ENCODE measurements at places on chromosomes 2 and 18.

- DNase-seq = no peak
Observed at GRCh38 chr2:181991171-181991885, 5.7 kb downstream of the PPP1R1C start.

- DNase-seq = no peak
Observed at GRCh38 chr2:29047083-29047845, 27.1 kb downstream of the PCARE start.

GRCh38 chr18:31579375-31579774 lies 12.3 kb upstream of the TTR start:
- no peak for DNase-seq

- DNase-seq = no peak
Observed at GRCh38 chr2:29246383-29247300, 131.4 kb downstream of the CLIP4 start.

- no peak for DNase-seq
Observed at GRCh38 chr2:179344280-179344964, 79.8 kb upstream of the SESTD1 start.

GRCh38 chr2:198100346-198100745 lies 296.0 kb downstream of the PLCL1 start:
- no peak for DNase-seq

GRCh38 chr2:204720874-204721273 lies 175.6 kb downstream of the PARD3B start:
- DNase-seq = no peak

DNA sequence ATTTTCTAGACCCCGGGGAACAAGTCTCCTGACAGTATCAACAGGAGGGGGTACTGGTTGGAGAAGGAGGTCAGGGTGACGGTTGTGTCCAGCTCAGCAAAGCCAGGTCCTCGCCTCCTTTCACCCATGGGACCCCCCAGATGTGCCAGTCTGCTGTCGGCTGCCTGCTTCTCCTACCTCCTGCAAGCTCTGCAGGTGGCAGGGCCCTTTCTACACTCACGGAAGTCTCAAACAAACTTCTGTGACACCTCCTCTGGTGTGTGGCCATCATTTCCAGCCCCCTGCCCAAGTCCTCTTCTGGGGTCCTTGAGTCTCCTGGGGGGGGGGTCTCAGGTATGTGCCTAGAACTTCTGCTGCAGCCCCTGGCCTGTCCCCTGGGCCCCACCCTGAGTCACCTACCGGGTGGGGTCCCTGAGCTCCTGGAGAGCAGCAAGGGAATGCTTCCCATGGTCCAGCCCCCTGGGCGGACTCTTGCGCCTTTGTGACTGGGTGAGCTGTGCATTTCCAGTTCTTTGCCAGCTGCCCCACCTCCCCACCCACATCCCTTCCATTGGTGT lies 12.8 kb downstream of the SH3RF3 start:
- DNase-seq = no peak

GRCh38 chr18:62209046-62209445 lies 22.0 kb downstream of the RELCH start:
- no peak for DNase-seq

GRCh38 chr2:125837611-125838010 lies 818.3 kb upstream of the GYPC start:
- no peak for DNase-seq

DNA sequence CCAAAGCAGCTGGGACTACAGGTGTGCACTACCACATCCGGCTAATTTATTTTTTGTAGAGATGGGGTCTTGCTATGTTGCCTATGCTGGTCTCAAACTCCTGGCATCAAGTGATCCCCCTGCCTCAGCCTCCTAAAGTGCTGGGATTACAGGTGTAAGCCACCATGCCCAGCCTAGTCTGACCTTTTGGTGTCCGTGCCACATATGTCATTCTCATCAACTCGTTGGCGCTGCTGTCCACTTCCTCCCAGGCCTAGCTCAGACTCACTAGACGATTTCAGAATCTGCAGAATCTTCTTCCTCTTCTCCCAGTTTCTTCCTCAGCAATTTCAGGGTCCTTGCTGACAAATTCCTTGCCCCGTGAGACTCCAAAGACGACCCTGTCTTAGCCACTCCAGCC lies 39.8 kb upstream of the DNMT3A start:
- no peak for DNase-seq

GRCh38 chr18:47274961-47275360 lies 23.5 kb upstream of the SKOR2 start:
- no peak for DNase-seq

GRCh38 chr2:225207043-225207442 lies 164.8 kb upstream of the DOCK10 start:
- no peak for DNase-seq

DNA sequence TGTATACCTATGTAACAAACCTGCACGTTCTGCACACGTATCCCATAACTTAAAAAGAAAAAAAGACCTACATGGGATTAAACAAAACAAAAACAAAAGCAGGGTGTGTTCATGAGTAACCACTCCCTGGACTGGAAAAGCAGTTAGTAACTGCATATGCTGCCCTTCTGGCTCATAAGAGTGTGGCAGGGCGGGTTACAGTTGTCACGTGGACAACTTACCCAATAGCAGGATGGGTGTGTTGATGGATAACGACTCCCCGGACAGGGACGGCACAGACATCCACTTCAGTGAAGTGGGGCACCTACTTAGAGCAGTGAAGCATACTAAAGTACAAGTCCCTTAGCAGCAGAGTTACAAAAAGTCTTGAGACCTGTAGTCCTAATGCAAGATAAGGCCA lies 136.7 kb downstream of the CCBE1 start:
- no peak for DNase-seq

GRCh38 chr2:36559221-36559942 lies 38.6 kb downstream of the FEZ2 start:
- no peak for DNase-seq

GRCh38 chr18:76581261-76581660 lies 86.2 kb upstream of the ZNF516 start:
- DNase-seq = no peak

DNA sequence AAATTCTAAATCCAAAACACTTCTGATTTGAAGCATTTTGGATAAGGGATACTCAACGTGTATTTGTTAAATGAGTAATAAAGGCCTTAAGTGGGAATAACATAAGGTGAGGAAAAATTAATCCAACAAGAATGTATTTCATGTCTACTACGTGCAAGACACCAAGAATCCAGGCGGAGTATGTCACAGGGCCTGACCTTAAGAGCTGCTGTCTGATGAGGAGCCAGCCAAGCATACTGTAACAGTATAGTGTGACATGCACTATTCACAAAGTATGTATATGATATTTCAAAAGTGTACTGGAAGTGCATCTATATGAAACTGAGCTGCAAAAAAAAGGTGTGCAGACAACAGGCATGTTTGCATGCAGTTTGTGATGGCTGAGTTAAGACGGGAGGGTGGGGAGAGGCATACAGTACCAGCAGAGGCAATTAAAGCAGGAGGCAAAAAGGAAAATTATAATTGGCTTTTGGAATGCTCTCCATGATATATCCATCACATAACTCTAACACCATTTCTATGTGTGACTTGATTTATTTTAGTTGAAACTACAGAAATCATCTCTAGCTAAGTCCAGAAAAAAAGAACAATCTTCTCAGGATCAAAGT lies 18.2 kb downstream of the IWS1 start:
- DNase-seq = no peak

- DNase-seq = no peak
Observed at GRCh38 chr2:48713647-48714046, 41.9 kb downstream of the LHCGR start.

DNA sequence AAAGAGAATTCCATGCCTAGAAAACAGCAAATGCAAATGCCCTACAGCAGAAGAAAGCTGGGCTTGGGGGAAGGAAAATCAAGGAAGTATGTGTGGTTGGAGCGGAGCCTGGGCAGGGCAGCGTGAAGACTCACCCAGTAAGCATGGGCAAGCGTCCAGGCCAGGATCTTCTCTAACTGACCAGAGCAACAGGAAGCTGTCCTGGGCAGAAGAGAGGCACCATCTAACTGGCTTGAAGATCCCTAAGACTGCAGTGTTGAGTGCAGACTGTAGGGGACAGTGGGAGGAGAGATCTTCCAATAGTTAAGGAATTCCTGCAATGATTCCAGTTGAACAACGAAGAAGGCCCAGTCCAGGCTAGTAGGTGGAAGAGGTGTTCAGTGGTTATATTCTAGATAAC lies 57.9 kb downstream of the NXPH2 start:
- no peak for DNase-seq

DNA sequence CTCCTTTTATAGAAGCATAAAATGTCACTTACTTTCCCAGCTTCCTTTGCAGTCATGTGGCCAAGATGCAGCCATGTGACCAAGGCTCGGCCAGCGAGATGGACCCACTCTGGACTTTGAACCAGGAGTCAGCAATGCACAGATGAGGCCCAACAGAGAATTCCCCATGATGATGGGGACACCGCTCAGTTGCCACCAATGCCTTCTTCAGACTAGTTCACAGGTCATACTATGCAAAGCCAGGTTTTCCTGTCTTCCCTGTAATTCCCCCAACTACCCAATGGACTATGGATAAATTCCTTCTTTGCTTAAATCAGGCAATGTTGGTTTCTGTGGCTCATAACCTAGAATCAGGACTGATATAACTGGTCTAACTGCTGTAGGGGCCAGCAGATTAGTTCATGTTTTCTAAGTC lies 22.5 kb upstream of the REL start:
- no peak for DNase-seq

DNA sequence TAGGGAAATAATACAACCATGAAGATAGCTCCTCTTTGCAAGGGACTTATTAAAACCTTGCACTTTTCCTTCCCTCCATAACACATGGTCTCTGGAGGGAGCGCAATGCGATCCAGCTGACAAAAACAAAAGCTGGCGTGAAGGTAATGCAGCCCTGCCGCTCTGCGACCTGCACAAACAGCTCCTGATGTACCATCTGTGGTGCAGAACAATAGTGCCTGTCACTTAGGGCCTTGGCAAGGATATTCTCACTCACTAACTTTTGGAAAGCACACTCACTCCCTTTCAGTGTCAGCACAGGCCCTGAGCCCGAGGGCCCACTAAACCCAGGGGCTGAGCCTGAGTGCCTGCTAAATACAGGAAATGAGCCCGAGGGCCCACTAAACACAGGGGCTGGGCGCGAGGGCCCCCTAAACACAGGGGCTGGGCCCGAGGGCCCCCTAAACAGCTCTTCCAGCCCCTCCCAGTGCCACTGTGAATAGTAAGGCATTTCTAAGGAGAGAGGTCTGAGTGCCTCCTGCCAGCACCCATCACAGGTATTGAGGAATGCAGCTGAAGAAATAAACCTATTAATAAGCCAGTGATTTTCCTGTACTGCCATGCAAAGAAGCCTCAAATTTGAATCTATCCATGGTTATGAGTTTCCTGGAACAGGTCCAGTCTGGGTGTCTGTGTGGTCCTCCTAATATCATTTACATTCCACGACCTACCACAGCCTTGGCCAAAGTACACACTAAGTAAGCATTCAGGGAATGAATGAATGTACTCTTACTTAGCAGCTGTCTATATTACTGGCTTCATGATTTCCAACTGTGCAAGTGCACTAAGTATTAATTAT lies 9.3 kb downstream of the L3MBTL4 start:
- DNase-seq = peak; percentile 57

DNA sequence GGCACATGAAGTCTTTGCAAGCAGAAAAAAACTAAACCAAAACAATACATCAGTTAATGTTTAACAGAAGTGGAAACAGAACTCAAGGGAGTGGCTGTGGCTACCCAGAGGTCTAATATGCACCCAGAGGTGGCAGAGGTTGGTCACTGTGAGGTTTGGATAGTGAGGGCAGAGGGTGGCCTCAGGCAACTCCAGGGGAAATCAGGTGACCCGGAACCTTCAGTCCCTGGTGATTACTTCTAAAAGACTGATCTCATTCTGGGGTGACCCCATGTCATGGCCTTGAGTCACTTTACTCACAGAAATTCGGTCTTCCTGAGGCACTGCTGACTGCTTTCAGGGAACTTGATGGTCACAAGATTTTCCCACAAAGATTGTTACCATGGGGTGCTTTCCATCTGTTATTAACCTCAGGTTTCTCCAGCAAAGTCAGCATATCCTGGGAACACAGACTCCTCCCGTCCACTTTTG lies 99.4 kb downstream of the TMEM17 start:
- no peak for DNase-seq

GRCh38 chr18:13096719-13097118 lies 105.6 kb downstream of the CEP192 start:
- DNase-seq = no peak
